Activated T-helper 9 cell treated with anti-CD3 and anti-CD28 coated beads, Interleukin-2, amount 50 U/mL, for 16 hours (primary cell): ENCODE measurements at places on chromosomes 5 and 9.
A peak's percentile ranks its signal among the peaks of the same experiment; 100 is the strongest.

DNA sequence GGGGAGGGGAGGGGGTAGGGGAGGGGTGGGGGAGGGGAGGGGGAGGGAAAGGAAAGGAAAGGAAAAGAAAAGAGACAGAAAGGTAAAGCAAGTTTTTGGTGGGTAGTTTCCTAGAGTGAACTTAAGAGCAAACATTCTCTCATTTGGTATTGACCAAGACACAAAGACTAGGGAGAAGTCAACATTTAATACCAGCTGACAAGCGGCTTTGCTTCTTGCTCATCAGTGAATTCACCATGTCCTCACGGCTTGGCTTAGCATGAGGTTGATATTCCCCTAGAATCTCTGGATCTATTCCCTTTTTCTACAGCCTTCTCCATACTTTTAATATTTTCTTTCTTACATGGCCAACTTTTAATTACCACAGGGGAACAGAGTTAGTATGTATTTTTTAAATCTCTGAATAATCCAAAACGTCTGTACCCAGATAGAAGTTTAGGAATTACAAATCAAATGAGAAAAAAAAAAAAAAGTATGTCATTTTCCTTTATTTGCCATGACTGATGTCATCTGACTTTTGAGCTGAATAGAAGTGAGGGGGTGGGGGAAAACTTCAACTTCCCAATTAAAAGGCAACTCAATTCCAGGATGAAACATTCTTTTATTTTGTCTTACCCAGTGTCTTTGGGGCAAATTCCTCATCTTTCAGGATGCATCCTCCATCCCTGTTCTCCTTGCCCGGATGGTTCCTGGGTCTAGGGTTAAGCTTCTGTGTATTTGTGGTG, 40.1 kb upstream of the GLIS3 start:
- DNase-seq = no peak

DNA sequence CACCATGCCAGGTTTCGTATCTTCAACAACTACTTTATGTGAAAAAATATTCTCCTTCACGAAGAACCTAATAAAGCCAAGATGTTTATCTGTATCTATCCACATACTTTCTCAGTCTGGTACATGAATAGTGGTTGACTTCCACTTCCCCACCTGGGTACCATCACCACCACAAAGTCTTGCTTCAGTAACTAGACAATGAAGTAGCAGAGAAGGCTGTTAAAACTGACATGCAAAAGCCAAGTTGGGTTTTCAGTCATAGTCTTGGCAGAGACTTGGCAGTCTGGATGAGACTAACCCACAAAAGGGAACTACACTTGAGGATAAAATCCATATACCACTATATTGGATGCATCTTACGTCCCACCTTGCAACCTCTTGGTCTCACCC, 5.0 kb downstream of the P4HA2 start:
- no peak for DNase-seq

GRCh38 chr5:151661968-151662732, 24.6 kb downstream of the SPARC start:
- DNase-seq = no peak

GRCh38 chr9:103681435-103681834, 412.7 kb upstream of the SMC2 start:
- DNase-seq = no peak

DNA sequence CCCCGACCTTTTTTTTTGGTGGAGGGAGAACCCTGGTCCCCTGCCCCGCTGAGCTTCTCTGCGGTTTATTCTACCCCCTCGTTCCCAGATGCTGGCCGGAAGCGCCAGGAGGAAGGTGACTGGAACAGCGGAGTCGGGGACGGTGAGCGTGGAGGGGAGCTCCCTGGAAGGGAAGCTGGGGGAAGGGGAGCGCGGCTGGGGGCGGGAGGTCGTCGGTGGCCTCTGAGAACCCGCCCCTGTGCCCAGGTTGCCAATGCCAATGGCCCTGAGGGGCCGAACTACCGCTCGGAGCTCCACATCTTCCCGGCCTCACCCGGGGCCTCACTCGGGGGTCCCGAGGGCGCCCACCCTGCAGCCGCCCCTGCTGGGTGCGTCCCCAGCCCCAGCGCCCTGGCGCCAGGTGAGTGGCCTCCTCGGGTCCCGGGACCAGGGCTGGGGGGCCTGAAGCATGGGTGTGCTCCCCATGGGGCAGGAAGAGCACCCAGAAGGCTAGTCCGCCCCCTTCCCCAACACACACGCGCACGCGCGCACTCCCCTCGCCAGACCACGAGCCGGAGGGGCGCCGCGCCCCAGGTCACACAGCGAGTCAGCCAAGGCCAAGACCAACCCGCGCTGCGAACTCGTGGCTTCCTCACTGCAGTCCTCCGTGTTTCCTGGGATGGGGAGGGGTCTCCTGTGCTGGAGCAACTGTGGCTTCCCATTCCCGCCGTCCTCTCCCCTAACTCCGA, 10.6 kb downstream of the MYOZ3 start:
- DNase-seq = no peak

DNA sequence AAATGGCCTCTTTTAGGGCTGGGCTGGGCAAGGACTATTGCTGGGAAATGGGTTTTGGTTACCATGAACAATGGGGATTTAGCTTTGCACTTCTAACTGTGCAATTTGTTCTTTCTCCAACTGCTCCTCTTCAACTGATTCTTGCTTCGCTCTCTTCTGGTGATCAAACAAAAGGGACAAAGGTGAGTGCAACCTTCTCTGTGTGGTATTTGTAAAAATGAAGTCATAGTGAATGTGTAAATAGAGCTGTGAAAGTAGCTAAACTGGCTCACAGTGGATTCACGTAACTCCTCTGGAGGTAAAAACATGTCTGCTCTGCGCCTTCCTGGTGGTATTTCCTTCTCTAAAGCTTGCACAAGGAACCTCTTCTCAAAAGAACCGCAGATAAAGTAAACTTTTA, 20.9 kb upstream of the SPINK14 start:
- DNase-seq = no peak

DNA sequence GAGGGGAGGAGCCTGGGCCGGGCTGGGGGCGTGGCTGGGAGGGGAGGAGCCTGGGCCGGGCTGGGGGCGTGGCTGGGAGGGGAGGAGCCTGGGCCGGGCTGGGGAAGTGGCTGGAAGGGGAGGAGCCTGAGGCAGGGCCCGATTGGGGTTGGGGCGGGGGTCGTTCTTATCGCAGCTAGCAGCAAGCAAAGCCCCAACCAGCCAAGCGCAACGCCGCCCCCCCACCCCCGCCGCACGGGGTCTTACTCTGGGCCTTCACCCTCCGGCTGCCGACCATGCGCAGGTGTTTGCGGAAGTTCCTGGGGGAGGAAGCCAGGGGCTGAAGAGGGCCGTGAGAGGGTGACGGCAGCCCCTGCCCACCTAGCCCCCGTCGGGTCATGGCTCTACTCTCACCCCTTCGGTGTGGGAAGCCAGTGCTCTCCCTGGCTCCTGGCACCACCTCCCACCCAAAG, 5.0 kb downstream of the NSMF start:
- DNase-seq = peak; percentile 41

- DNase-seq = no peak
These were observed 3.2 kb upstream of the SLIT3 start for GRCh38 chr5:169304175-169304574.

- DNase-seq = no peak
These were observed 21.9 kb upstream of the KCNMB1 start for GRCh38 chr5:170411100-170411499.

DNA sequence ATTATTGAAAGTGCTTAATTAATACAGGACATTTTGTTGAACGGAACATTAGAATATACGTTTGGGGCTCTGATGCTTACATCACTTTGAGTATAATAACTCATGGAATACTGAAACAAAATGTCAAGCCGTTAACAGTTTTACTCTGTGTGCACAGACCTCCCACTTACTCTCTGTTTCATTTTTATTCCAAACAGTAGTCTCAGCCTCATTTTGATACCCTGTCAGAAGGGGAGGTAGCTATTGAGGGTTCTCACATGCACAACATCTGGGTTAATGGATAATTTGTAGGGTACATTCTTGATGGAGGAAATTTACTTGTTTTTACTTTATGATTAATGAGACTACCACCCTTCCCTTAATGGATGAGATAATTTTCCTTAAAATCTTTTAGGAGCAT, 59.0 kb downstream of the SCAMP1 start:
- no peak for DNase-seq

- DNase-seq = no peak
These were observed 123.1 kb upstream of the PHYKPL start for GRCh38 chr5:178355671-178356070.
